ENCODE measurements at places on chromosomes 1 and 21.
A peak's percentile ranks its signal among the peaks of the same experiment; 100 is the strongest.

- no peak for DNase-seq
Observed at GRCh38 chr1:216523449-216524190, 100.4 kb upstream of the USH2A start.

DNA sequence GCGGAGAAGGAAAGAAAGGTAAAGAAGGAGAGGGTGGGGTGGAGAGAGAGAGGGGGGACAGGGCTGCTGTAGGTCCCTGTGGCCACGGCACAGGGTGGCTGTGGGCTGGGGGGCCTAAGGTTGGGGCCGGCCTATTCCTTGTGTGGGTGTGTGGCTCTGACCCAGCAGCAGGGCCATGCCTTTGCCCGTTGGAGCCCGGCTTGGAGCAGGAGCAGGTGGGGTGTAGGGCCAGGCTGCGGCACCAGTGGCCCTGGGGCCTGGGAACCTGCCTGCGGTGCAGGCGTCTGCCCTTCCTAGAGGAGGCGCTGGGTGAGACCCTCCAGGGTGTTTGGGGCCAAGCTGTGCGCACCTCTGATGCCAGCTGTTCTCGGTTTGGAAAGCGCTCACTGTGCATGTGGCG is 19.7 kb upstream of the SUMO3 start:
- no peak for DNase-seq

- DNase-seq: no peak
Observed at GRCh38 chr1:235404190-235404589, 37.0 kb downstream of the TBCE start.

GRCh38 chr1:236492378-236492777 is 31.4 kb upstream of the LGALS8 start:
- DNase-seq: no peak

GRCh38 chr1:152035539-152036266 is 1.1 kb downstream of the S100A11 start:
- DNase-seq: no peak

GRCh38 chr1:201625226-201625761 is 86.4 kb downstream of the NAV1 start:
- DNase-seq: no peak

DNA sequence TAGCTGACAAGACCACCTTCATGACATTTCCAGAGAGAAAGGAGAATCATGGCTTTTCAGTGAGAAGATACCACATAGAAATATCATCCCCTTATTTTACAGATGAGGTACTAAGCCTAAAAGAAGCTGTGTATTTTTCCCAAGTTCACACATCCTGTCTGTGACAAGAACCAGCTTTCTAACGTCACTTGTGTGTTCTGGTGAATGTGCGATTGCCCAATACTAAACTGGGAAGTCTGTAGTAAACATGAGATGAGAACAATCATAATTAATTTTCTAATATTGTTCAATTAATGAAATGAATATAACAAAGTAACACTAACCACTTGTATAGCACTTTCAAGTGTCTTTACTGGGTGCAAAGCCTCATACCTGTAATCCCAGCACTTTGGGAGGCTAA is 46.0 kb downstream of the PTGER3 start:
- no peak for DNase-seq

GRCh38 chr1:247114351-247115140 is 10.4 kb upstream of the ZNF669 start:
- no peak for DNase-seq

- no peak for DNase-seq
Observed at GRCh38 chr1:100773444-100773843, 53.9 kb downstream of the VCAM1 start.

GRCh38 chr1:243713470-243714186 is 136.4 kb downstream of the AKT3 start:
- peak; percentile 100 for DNase-seq

- DNase-seq: no peak
Observed at GRCh38 chr1:153087652-153088051, 6.7 kb downstream of the SPRR2E start.

GRCh38 chr1:6448749-6449631 is 17.0 kb downstream of the TNFRSF25 start:
- peak; percentile 91 for DNase-seq

- DNase-seq: no peak
Observed at GRCh38 chr1:36590771-36591170, 108.1 kb upstream of the CSF3R start.

GRCh38 chr1:202010180-202011015 is at the start of gene ELF3:
Gene ELF3 (plus strand): TSS chr1:202010587. CDS start chr1:202011137, 550 bp downstream.
- DNase-seq: peak; percentile 89

DNA sequence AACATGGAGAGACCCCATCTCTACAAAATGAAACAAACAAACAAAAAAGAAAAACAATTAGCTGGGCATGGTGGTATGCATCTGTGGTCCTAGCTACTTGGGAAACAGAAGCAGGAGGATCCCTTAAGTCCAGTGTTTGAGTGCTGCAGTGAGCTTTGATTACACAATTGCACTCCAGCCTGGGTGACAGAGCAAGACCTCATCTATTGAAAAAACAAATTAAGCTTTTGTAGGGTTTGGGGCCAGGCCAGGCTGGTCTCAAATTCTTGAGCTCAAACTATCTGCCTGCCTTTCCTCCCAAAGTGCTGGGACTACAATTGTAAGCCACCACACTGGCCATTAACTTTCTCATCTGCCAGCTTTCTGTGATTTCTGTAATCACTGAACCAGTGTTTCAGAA is 27.2 kb downstream of the NIPAL3 start:
- no peak for DNase-seq

DNA sequence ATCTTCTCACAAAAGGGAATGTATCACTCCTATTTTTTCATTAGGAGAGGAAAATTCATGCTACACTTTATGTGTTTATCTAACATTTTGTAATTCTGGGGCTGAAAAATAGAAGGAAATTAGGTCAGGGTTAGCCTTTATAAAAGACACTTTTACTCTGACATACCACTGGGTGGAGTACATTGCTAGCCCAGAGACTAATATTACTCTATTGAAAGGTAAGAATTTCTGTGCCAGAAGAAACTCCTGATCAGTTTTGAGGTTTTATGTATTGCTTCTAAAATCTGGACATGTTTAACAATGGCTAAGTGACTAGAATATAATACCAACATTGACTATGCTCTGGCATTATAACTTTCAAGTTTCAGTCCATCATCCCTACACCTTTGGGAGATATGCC is 724.6 kb downstream of the USP25 start:
- DNase-seq: peak; percentile 50

- no peak for DNase-seq
Observed at GRCh38 chr21:37527716-37528115, 161.1 kb downstream of the DYRK1A start.

- no peak for DNase-seq
Observed at GRCh38 chr1:68429233-68429808, 20.4 kb downstream of the RPE65 start.

DNA sequence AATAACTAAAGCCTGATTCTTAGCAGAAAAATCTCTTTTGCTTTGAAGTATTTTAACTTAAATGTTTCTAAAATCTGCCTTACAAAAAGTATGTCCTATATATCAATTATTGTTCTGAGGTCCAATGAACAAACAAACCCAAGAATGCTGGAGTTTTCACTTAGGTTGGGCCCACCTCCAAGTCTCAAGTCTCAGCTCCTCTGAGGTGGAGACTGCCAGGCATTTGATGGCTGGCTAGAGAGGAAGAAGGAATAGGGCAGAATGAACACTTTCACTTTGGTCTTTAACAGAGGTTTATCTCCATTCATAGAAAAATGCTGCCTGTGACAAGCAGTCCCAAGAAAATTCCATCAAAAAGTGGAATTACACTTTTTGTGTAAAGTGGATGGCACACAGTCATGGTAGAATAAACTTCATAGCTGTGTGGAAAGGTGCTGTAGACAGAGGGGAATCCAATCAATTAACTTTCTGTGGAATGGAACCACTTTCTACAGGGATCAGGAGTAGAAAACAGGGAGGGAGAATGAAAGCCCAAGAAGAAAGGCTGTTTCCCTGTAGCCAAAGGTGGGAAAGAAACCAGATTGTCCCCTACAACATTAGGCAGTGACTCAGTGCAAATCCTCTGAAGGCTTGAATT is 349.4 kb upstream of the RUNX1 start:
- DNase-seq: no peak

- DNase-seq: no peak
Observed at GRCh38 chr1:159799446-159799985, 2.6 kb upstream of the FCRL6 start.

- no peak for DNase-seq
Observed at GRCh38 chr1:55476445-55477015, 261.4 kb upstream of the USP24 start.

GRCh38 chr1:111448918-111449702 is at the start of the genes ATP5PB and WDR77:
Gene ATP5PB (plus strand): TSS chr1:111449464. CDS start chr1:111449542, 78 bp downstream.
Gene WDR77 (minus strand): TSS chr1:111449256. CDS start chr1:111449169, 87 bp downstream.
- DNase-seq: peak; percentile 99

- DNase-seq: no peak
Observed at GRCh38 chr1:212367474-212368072, 47.1 kb downstream of the PACC1 start.

DNA sequence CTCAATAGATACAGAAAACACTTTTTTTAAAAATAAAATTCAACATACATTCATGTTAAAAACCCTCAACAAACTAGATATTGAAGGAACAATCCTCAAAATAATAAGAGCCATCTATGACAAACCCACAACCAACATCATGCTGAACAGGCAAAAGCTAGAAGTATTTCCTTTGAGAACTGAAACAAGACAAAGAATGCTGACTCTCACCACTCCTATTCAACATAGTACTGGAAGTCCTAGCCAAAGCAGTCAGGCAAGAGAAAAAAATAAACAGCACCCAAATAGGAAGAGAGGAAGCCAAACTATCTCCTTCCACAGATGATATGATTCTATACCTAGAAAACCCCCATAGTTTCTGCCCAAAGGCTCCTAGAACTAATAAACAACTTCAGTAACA is 46.2 kb upstream of the IVNS1ABP start:
- DNase-seq: no peak

DNA sequence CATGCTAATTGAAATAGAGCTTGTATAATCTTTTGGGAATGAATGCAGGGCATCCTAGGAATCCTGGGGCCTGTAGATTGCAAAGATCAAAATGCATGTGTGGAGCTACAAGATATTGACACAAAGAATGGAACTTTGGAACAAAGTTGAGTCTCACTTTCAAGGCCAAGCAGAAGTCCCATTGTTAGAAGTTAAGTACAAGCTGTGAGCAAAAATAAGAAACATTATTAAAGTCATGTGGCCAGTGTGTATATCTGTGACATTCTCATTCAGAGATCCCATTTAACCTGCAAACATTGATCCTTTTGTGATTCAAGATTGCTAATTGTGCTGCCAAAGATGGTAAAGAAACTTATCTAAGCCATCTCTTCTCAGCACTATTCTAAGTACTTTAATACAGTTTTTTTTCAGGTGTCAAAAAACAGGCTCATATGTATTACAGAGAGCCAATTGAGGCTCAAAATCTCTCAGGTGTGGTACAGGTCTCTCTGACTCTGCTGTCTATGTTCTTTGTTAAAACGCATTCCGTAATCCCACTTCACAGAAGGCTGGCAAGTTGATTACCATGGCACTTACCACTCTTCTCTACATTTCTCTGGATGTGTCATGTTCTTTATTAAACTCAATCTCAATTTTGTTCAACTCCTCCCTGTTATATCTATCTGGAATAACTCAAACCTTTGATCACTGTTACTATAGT is 704.4 kb upstream of the NEGR1 start:
- no peak for DNase-seq

- DNase-seq: no peak
Observed at GRCh38 chr21:45600248-45600647, 43.3 kb upstream of the PCBP3 start.

DNA sequence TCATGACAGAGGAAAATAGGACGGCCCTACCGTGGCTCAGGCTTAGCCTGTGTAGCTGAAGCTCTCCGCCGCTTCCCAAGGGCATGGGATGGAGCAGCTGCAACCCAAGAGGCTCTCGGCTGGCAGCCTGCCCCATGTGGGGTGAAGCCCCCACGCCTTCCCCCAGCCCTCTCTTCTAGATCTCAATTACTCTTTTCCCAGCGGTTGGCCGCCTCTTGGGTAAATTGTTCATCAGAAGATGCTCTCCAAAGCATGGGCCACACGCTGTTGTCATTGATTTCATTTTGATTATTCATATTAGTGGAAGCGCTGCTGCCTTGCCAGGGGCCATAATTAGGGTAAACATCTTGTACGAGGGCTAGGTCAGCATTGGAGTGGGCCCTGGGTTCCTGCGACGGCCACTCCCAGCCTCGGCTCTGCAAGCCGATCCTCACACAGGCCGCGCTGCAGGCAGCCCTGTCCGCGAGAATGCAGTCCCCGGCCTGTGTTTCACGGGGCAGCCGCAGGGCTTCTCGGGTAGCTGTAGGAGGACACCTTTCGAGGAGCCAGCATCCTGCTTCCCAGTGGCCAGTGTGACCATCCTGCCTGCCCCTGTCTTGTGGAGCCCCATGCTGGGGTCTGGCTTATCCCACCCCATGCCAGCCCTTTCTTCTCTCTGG is 114.4 kb upstream of the VAMP3 start:
- peak; percentile 76 for DNase-seq

DNA sequence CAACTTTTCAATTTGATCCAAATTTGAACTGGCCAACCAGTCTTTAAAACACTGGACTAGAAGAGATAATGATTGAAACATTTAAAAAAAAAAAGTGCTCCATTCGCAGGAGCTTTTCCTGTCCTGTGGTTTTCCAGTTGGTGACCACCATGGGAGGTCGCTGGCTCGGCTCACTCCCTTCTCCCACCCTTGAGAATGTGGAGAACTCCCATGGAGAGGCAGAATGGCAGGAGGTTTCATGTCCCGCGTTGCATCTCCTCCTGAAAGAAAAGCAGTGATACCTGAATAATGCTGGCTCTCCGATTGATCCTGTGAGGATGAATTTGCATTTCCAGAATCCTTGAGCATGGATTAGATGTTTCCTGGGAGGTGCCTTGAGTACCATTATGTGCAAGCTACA is 16.5 kb upstream of the MPZL1 start:
- no peak for DNase-seq

- DNase-seq: no peak
Observed at GRCh38 chr1:211612786-211613107, 33.8 kb upstream of the SLC30A1 start.

- no peak for DNase-seq
Observed at GRCh38 chr21:42003051-42003461, 7.1 kb downstream of the ZBTB21 start.

DNA sequence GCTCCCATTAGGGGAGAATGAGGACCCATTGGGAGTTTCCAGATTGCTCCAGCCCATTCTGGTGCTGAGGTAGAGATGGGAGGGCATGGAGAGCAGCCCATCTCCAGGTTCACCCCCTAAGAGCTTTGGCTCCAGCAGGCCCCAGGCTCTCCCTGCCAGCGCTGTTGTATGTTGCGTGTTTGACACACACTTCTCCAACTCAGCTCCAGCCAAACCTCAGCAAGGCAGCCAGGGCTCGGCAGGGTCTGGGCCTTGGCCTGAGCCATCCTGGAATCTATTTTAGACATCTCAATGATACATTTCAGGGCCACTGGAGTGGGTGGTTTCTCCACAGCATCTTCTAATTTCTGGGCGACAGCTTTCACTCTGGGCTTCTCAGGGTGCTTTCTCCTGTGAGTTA is 117.0 kb downstream of the NAV1 start:
- no peak for DNase-seq
